Right lung (tissue), 10 donors: ENCODE measurements at places on chromosomes 6 and 20.

- DNase-seq, result no peak
These were observed 104.9 kb downstream of the ASXL1 start for GRCh38 chr20:32462900-32463641.

DNA sequence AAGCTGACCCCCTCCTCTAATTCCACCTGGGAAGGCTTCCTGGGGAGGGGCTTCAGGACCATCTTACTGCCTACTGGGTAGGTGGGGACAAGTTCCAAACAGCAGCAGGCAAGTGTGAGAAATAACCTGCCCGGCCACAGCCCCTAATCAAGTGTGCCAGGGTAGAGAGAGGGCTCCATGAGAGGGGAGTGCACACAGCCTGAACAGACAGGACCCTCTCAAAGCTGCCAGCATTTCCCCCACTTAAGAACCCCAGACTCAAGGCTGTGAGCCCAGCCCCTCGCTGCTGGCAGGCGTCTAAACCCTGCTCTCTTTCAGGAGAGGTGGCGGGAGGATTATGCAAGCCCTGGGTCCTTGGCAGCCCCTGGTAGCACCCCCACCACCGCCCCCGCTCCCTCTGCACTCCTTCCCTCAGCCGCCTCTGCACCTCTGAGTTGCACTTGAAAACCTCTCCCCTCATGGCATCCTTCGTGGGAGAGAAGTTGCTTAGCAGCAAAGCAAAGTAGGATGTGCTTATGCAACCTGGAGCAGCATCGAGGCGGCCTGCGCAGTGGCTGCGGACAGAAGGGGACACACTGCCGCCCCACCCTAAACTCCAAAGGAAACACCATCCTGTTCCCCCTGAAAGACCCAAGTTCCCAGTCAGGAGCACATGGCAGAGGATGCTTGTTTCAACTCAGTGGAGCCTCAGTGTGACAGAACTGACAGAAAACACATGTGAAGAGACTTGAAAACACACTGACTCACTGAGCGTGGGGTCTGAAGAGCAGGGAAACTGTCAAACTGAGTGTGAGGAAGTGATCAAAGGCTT is 10.5 kb downstream of the DDRGK1 start:
- no peak for DNase-seq

DNA sequence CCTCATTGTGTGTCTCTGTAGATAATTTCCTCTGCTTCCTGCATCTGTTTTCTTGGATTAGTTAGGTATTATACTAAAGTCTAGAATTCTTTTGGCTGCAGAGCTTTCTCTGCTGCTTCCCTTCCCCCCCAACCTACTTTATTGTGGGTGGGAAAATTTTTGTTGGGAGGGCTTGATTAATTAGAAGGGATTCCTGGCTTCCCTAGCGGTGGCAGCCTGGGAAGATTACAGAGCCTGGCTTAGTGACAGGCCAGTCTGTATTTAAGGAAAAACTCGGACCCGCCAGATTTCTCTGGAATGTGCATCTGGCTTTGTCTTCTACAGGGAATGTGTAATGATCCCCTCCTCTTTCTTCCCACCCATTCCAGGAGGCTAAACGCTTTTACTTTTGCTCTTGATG is 31.2 kb downstream of the SLX4IP start:
- DNase-seq, result no peak

DNA sequence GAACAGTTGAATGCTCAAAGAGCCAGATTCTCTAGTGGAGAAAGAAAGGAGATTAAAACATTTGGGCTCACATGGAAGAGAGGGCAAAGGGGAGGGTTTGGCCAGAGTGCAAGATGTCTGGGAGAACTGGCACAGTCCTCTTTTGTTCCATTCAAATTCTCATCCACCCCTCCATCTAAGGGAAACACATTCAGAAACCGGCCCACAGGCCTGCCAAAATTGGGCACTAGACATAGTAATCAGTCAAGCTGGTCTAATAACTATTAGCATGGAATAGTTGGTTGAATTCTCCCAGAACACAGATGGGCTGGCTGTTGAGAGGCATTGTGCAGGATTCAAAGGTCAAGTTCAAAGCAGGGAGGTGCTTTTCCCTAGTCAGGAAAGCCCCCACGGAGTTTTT is 341.4 kb upstream of the IRAK1BP1 start:
- no peak for DNase-seq
